ENCODE measurements at places on chromosomes 1 and 21. TPM values are rescaled to one million over a fixed set of nuclear protein-coding genes. Genes with fewer than 3 reads are reported as not detected.

CTPS1 gene
- 76.0 TPM for total RNA-seq

SZT2 gene
- total RNA-seq, result 15.2 TPM

RNF19B gene
- 11.9 TPM for total RNA-seq

NHLH2 gene
- total RNA-seq, result not detected

EDARADD gene
- 1.2 TPM for total RNA-seq

OR2T11 gene
- total RNA-seq, result not detected

KCNJ9 gene
- total RNA-seq, result not detected

TIAM1 gene
- total RNA-seq, result 0.17 TPM

TRNAU1AP gene
- total RNA-seq, result 32.6 TPM

SYTL1 gene
- 1.4 TPM for total RNA-seq

IVL gene
- not detected for total RNA-seq

SPRR2B gene
- not detected for total RNA-seq

CDA gene
- total RNA-seq, result 1.1 TPM

AKNAD1 gene
- total RNA-seq, result 2.3 TPM

PDIK1L gene
- 9.3 TPM for total RNA-seq

DYNLT4 gene
- not detected for total RNA-seq

VHLL gene
- not detected for total RNA-seq

AHDC1 gene
- total RNA-seq, result 19.1 TPM

TMIGD3 gene
- total RNA-seq, result not detected

MOB3C gene
- 10.3 TPM for total RNA-seq

PDZK1IP1 gene
- 0.81 TPM for total RNA-seq

LCA5L gene
- 0.30 TPM for total RNA-seq

NMNAT2 gene
- 8.2 TPM for total RNA-seq

PAPPA2 gene
- 0.05 TPM for total RNA-seq

IL6R gene
- 3.8 TPM for total RNA-seq

FCRL3 gene
- not detected for total RNA-seq

TTLL7 gene
- total RNA-seq, result 5.7 TPM

TCHHL1 gene
- not detected for total RNA-seq

AZIN2 gene
- 0.20 TPM for total RNA-seq

LRRIQ3 gene
- total RNA-seq, result 0.37 TPM

KRTAP15-1 gene
- total RNA-seq, result not detected

GPA33 gene
- 0.12 TPM for total RNA-seq

ZNF648 gene
- total RNA-seq, result not detected

LMOD1 gene
- total RNA-seq, result 4.7 TPM

CELA3A gene
- not detected for total RNA-seq

UTS2 gene
- not detected for total RNA-seq

ID3 gene
- total RNA-seq, result 1,078 TPM

GJA9 gene
- total RNA-seq, result not detected

PTTG1IP gene
- 470 TPM for total RNA-seq

LCE2A gene
- total RNA-seq, result not detected

KRTAP13-3 gene
- total RNA-seq, result not detected

SLC50A1 gene
- 55.7 TPM for total RNA-seq

GPR3 gene
- total RNA-seq, result 2.6 TPM

LRRC39 gene
- total RNA-seq, result 0.20 TPM

CBR3 gene
- 57.9 TPM for total RNA-seq

LRRC71 gene
- total RNA-seq, result not detected
